GM04504 (cell line): ENCODE measurements at places on chromosomes 7 and 10.

DNA sequence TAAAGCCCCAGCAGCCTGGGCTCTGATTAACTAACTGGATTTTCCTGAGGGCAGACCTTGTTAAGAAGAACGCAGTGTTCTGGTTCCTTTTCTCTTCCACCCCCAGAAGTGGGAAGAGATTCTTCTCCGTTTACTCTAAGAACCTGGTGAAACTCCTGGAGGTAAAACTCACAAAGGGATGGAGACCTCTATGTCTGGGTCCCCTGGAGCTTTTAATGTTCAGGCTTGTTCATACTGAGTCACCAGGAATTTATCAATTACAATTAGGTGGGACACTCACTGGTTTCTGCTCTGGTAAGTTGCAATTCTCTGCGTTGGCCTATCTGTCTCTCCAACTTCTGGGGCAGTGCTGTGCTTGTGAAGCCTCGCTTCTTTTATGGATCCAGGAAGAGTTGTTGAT is 73.3 kb upstream of the CACNB2 start:
- DNase-seq: no peak

DNA sequence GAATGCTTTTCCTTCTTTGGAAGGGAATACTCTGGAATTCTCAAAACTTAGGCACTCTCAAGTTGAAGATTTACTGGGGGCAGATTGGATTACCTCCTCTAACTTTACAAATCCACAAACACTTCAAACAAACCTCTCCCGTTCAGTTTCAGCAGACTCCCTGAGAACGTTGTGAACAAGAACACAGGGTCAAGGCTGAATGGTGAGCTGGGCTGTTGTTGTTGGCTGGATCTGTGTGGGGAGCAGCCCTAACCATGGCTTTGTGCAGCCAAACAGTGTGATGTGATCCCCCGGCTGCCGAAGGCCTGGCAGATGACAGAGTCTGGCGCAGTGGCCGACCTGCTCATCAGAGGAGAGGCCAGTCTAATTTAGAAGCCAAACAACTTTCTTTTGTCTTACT is 93.1 kb downstream of the BMPER start:
- no peak for DNase-seq

DNA sequence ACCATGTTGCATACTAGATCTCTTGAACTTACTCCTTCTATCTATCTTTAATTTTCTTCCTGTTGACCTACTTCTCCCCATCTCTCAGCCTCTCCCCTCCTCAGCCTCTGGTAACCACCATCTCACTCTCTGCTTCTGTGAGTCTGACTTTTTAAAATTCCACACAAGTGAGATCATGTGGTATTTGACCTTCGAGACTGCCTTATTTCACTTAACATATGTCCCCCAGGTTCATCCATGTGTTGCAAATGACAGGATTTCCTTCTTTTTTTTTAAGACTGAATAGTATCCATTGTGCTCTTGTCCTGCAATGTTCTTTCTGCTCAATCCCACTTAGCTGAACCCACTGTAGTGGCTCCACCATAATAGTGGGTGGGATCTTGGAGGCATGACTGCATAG is 51.4 kb upstream of the DNAJC1 start:
- no peak for DNase-seq

GRCh38 chr7:16889305-16889704 is 7.5 kb upstream of the AGR3 start:
- DNase-seq: no peak

DNA sequence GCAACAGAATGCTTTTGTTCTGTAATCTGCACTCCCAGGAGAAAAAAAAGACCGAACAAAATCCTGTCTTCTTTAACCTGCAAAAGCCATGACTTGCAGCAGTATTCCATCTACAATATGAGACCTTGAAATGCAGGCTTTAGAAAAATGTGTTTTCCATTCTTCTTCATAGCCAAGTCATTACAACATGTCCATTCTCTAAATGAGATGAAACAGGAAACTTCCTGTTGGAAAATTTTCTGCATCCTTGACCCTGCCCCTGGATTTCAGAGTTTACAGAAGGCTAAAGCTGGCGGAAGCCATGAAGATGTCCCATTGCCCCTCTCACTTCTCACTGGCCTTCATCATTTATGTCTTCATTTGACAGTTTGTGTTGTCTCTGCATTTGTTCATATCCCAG is 546.4 kb downstream of the TNS3 start:
- DNase-seq: no peak

DNA sequence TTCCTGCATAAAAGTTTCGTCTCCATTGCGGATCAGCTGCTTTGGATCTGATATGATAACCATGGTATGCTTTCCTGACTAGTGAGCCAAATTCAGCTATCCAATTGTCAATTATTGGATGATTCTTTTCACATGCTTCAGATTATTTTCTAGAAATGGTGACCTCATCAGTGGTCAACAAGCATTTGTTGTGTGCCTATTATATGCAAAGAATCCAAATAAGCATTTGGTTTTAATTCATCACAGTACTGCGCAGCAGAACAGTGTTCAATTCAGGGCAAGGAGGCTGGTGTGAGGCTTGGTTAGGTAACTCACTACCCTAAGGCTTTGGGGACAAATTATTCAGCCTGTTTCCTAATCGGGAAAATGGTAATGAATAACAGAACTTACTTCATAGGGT is 200.5 kb downstream of the SKAP2 start:
- DNase-seq: no peak

- DNase-seq: no peak
Measured at GRCh38 chr7:20236790-20237189, 19.6 kb upstream of the MACC1 start.

GRCh38 chr10:49435225-49435624 is 39.3 kb upstream of the DRGX start:
- no peak for DNase-seq

DNA sequence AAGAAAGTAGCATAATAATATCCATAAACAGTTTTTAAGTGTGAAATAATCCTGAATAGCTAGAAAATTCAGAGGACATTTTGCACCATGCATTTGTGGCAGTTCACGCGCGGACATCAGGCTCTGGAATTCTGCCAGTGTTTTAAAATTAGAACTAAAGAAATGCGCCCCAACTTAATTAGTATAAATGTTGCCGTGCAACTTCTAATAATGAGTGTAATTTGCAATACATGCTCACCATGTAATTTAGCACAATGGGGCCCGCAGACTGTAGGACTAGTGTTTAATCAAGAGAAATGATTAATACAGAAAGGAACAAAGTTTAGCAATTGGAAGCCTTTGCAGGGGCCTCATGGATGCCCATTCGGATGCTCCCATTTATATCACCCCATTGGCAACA is 96.6 kb downstream of the PTPRE start:
- DNase-seq: no peak

- DNase-seq: no peak
Measured at GRCh38 chr7:134844200-134844599, 64.8 kb downstream of the CALD1 start.

DNA sequence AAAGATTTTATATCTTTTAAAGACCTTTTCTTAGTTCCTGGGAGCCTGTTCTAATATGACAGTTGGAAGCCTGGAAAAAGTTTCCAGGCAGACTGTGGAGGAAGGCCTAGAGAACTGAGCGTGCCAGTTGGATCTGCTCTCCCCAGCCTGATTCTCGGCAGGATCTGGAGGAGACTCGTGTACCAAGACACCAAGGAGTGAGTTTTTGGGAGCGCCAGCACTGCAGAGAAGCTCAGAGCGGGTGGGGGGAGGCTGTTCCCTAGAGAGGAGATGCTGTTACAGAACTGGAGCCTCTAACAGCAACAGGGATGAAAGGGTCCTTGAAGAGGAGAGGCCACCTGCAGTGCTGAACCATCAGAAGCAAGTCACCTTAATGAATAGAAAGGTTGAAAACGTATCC is 52.9 kb downstream of the LYZL2 start:
- DNase-seq: no peak

- no peak for DNase-seq
Measured at GRCh38 chr7:21330462-21331178, 97.3 kb upstream of the SP4 start.

- DNase-seq: no peak
Measured at GRCh38 chr7:157426463-157427301, 89.9 kb downstream of the DNAJB6 start.

GRCh38 chr7:112223310-112223709 is 16.8 kb downstream of the ZNF277 start:
- no peak for DNase-seq

- DNase-seq: no peak
Measured at GRCh38 chr7:138425026-138425425, 35.0 kb upstream of the TRIM24 start.

DNA sequence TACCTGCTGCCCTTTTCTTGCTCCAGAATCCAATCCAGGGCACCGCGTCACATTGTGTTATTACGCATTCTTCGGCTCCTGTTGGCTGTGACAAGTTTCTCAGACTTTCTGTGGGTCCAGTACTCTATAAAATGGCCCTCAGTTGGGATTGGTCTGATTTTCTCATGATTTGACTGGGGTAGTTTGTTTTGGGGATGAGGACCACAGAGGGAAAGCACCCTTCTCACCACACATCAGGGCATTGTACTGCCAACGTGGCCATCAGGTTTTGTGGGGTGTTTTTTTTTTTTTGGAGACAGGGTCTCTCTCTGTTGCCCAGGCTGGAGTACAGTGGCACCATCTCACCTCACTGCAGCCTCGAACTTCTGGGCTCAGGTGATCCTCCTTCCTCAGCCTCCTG is 17.0 kb upstream of the ORAI2 start:
- no peak for DNase-seq

GRCh38 chr10:107933076-107933475 is 768.6 kb upstream of the SORCS1 start:
- DNase-seq: no peak

GRCh38 chr10:1097436-1097835 is 41.3 kb downstream of the WDR37 start:
- DNase-seq: no peak

- DNase-seq: no peak
Measured at GRCh38 chr10:48287417-48288391, 13.2 kb upstream of the FRMPD2 start.

- DNase-seq: no peak
Measured at GRCh38 chr7:33334349-33334748, 205.0 kb downstream of the BBS9 start.

DNA sequence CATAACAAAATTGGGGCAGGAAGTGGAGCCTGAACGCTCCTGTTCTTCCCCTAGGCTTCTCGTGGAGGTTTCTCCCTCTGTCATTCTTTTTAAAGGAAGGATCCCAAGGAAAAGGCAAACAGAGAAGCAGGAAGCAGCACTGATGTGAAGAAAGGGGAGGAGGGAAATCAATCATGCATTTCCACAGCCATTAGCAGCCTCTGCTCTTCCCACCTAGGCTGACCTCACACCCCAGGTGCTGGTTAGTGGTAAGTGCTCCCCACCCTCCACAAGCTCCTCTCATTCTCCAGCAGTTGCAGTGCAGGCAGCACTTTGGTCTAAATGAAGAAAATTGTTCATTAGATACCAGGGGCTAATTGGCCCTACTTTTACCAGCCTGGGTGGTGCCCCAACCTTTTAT is 2.6 kb downstream of the CRHR2 start:
- DNase-seq: no peak

GRCh38 chr10:130201043-130201380 is 64.8 kb downstream of the GLRX3 start:
- DNase-seq: no peak

DNA sequence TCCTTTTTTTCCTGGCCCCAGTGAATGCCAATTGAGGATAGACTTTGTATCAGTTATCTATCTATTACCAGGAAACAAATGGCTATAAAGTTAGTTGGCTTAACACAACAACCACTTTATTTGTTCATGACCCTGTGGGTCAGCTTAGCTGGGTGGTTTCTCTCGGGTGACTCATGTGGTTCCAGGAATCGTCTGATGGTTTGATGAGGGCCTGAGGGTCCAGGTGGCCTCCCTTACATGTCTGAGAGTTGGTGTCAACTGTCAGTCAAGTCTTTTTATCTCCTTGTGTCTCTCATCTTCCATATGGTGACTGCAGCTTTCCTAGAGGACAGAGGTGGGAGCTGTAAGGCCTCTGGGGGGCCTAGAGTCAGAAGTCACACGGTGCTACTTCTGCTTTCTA is 15.3 kb upstream of the MAPK8 start:
- DNase-seq: no peak

GRCh38 chr10:60803433-60803832 is 25.2 kb downstream of the CDK1 start:
- DNase-seq: no peak

DNA sequence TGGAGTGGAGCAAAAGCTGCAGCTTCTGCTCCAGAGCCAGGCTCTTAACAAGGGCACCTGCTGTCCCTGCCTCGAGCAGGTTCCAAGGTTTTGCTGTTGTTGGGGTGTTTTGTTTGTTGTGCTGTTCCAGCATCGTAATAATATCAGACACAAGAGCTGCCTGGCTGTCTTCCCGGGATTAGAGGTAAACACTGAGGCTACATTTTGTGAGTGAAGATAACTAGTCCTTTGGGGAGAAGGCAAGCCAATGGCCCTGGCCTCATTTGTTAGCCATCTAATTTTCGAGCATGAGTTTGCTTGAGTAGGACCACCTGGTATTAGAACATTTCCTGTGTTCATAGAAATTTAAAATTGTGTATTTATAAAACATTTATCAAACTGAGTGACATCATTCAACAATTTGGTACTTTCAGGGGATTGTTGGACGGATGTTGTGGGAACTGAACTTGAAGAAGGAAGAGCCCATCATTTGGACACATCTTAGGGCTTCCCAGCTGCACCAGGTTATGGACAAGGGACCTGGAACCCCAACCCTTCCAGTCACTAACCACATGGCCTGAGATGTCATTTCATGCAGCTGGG is 555.0 kb downstream of the TNS3 start:
- DNase-seq: no peak

DNA sequence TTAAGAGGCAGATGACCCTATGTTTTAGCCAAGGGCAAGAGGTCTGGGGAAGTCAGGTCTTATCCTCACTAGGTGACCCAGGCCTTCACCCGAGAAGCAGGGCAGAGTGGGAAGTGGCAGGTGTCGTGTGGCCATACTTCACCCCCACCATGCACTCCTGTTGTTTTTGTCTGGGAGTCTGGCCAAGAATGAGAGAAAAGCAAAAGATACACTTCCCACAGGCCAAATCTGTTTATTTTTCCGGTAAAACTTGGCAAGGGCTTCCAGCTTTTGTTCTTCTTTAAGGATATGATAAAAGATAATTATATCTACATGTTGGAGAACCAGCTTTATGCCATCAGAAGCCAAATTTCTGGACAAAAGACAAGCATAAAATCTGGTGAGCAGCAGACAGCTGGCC is 137.4 kb upstream of the CDC14C start:
- no peak for DNase-seq

GRCh38 chr7:121002757-121003200 is 14.3 kb downstream of the CPED1 start:
- no peak for DNase-seq

DNA sequence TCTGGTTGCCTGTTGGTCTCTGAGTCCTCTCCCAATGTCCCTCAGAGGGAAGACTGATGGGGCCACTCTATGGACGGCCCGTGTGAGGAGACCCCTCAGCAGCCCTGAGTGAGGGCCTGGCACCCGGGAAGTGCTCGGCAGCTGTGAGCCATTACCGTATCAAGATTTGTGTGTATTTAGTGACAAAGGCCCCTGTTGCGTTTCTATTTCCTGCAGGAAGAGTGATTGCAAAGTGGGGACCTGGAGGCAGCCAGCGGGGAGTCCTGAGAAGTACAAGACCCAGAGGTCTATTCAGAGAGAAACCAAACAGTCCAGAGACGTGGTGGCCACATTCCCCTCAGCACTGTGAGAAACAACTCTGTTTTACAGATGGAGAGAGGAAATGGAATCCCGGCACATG is 51.1 kb upstream of the CHST15 start:
- no peak for DNase-seq
